Temporal lobe (tissue), 4 donors: ENCODE measurements at places on chromosomes 3 and 15. TPM values are rescaled to one million over a fixed set of nuclear protein-coding genes. Genes with fewer than 3 reads are reported as not detected.

Gene EXD1
- total RNA-seq, result 0.25 TPM

Gene DZIP1L
- total RNA-seq, result 4.9 TPM

Gene ARHGEF26
- 7.9 TPM for total RNA-seq

Gene FAM81A
- 51.1 TPM for total RNA-seq

Gene EFCC1
- total RNA-seq, result 0.25 TPM

Gene MED12L
- 5.4 TPM for total RNA-seq

Gene THAP10
- total RNA-seq, result 3.9 TPM

Gene XCR1
- total RNA-seq, result not detected

Gene AADACL2
- total RNA-seq, result not detected

Gene SSUH2
- total RNA-seq, result 0.49 TPM

Gene TMEM212
- total RNA-seq, result not detected

Gene FMN1
- total RNA-seq, result 1.5 TPM

Gene DISP2
- total RNA-seq, result 20.9 TPM

Gene IREB2
- total RNA-seq, result 70.6 TPM

Gene NPAP1
- 0.49 TPM for total RNA-seq

Gene ISY1
- 8.1 TPM for total RNA-seq

Gene MUSTN1
- 0.74 TPM for total RNA-seq

Gene C3orf49
- not detected for total RNA-seq

Gene MTHFS
- total RNA-seq, result 6.9 TPM

Gene MYL3
- total RNA-seq, result 0.49 TPM

Gene SPINK8
- not detected for total RNA-seq

Gene LRRK1
- total RNA-seq, result 0.98 TPM

Gene SERPINI2
- 0.74 TPM for total RNA-seq

Gene KLHL6
- total RNA-seq, result 0.49 TPM

Gene PAK6
- total RNA-seq, result 14.3 TPM

Gene CD200R1
- 0.25 TPM for total RNA-seq

Gene ISL2
- not detected for total RNA-seq

Gene UBXN7
- 54.1 TPM for total RNA-seq

Gene PIERCE2
- 2.5 TPM for total RNA-seq

Gene GRM7
- 70.3 TPM for total RNA-seq

Gene GOLGA8S
- total RNA-seq, result under 0.01 TPM

Gene ALDH1L1
- total RNA-seq, result 3.4 TPM

Gene CHAC1
- 2.7 TPM for total RNA-seq

Gene PPP4R2
- 80.4 TPM for total RNA-seq

Gene UNC13C
- total RNA-seq, result 10.8 TPM

Gene CD276
- 36.6 TPM for total RNA-seq

Gene CYP8B1
- not detected for total RNA-seq

Gene CEMIP
- 3.9 TPM for total RNA-seq

Gene SLC35G2
- total RNA-seq, result 9.3 TPM

Gene CDHR4
- under 0.01 TPM for total RNA-seq

Gene GOLGA6A
- not detected for total RNA-seq

Gene RHCG
- total RNA-seq, result 1.7 TPM

Gene CACNA2D3
- 23.4 TPM for total RNA-seq

Gene ITGA11
- 1.5 TPM for total RNA-seq

Gene CHRNA5
- total RNA-seq, result 2.0 TPM

Gene RPP25
- total RNA-seq, result 4.2 TPM
